ENCODE measurements at places on chromosomes 12 and 14.
A peak's percentile ranks its signal among the peaks of the same experiment; 100 is the strongest.

DNA sequence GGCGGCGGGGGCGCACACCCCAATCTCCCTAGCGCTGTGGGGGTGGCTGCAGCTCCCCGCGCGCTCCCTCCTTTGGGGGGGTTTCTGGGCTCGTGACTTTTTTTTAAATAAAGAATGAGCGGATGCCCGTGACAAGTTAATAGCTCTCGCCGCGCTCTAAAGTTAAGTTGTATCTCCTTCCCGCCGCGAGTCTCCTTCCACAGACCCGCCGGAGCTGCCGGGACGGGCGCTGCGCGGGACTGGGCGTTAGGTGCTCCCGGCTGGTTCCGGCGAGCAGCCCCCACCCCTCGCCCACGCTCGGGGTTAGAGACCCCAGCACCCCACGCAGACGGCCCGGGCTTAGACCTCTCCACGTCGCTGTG is 82.6 kb upstream of the HMGA2 start:
- no peak for DNase-seq

- DNase-seq: peak; percentile 56
These were observed 39.7 kb downstream of the KRT80 start for GRCh38 chr12:52151837-52152783.

GRCh38 chr12:119786539-119786938 is 90.6 kb downstream of the CIT start:
- no peak for DNase-seq

- no peak for DNase-seq
These were observed 88.3 kb downstream of the CIT start for GRCh38 chr12:119788786-119789185.

GRCh38 chr14:19949218-19949617 is 18.5 kb downstream of the OR4K1 start:
- DNase-seq: no peak

DNA sequence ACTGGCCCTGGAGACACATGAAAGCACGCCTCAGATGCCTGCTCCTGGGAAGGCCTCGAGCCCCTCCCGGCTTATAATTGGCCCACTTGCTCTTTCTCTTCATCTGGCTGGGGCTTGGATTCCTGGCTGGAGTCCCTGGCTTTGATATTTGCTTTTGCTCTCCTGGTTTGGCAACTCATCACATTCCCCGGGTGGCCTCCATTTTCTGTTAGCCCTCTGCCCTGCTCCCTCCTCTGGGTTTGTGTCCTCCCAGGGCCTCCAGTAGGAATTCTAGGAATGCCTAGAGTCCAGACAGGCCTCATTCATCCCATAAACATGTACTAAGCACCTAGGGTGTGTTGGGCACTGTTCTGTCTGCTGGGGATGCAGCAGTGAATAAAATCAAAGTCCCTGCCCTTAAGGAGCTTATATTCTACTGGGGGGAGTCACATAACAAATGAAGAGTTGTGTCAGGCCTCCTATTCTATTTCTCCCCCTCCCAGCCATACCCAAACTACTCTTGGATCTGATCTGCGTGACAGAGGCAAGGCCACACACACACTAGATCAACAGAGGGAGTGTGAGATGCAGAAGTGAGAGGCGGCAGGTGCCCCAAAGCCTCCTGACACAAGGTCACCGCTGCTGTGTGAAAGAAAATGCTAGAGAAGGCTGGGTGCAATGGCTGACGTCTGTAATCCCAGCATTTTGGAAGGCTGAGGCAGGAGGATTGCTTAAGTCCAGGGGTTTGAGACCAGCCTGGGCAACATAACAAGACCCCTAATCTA is 21.3 kb upstream of the TSPAN9 start:
- no peak for DNase-seq

GRCh38 chr12:103282124-103282523 is 213.6 kb downstream of the C12orf42 start:
- no peak for DNase-seq

- no peak for DNase-seq
These were observed 154.2 kb upstream of the MYL2 start for GRCh38 chr12:111074559-111074958.

DNA sequence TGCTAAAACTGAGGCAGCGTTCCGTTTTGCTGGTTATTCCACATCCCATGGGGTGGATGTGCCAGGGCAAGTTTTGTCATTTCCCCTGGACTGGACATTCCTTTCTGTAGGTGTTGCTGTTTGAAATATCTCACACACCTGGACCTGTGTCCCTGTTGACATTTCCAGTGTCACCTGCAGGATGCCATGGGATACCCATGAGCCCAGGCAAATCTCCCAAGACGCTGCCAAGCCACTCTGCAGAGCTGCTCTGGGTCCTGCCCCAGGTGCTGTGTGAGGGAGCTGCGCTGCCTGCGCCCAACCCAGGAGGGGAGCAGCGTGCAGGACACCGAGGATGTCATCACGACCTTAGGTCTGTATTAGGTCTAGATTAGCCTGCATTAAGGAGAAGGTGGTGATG is 5.2 kb upstream of the PACS2 start:
- no peak for DNase-seq

GRCh38 chr14:80047761-80048160 is 163.5 kb downstream of the DIO2 start:
- DNase-seq: no peak

Data from activated gamma-delta T cell treated with Interleukin-2 at 50 U/mL for 16 hours (primary cell).